ENCODE measurements at places on chromosomes 3 and 15.

DNA sequence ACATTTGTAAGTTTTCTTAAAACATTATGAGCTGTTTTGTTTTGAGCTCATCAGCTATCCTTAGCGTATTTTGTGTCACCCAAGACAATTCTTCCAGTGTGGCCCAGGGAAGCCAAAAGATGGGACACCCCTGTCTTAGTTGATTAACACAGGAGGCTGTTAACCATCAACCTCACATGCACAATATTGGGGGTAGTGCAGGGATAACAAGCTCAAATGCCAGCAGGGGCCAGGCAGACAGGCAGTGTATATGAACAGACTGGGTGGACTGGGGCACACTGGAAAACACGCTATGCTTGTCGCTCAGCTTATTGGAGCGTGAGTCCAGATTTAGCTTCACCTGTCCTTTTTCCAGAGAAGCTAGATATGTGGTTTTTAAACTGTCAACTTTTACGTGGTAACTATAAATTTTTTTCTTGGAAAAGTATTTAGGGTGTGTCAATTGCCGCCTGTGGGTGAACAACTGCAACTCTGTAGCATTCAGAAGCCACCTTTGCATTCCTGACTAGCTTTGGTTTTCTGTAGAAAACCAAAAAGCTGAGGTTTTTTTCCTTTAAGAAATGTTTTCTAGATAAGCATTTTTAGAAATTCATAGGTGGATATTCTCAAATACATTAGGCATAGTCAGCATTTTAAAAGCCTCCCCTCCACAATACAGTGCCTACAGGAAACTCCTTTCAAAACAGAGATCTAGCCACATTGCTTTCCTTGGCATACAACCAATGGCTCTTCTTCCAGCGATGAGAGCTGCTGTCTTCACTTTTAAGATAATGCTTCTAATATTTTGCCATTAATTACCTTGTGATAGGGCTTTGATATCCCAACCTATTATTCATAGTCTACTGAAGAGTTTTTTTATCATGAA lies 14.6 kb downstream of the PSMD6 start:
- no peak for DNase-seq

GRCh38 chr3:20853890-20854289 lies 667.9 kb upstream of the SGO1 start:
- DNase-seq: no peak

DNA sequence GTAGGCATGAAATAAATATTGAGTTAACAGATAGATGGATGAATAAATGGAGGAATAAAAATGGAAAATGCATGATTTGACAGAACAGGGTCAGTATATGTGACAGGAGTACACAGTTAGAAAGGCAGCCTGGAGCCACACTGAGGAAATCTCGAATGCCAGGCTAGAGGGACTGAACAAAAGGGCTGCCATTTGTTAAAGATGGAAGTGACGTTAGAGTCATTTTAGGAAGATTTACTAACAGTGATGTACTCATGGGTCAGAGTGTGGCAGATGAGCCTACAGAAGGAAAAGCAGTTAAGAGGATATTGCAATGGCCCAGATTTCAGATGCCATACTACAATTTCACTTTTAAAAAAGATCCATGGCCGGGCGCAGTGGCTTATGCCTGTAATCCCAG lies 7.4 kb upstream of the TMPRSS7 start:
- no peak for DNase-seq

- DNase-seq: no peak
Observed at GRCh38 chr3:15815696-15816095, 17.9 kb upstream of the ANKRD28 start.

- DNase-seq: no peak
Observed at GRCh38 chr3:23981955-23982354, 36.9 kb downstream of the NR1D2 start.
